ENCODE measurements at places on chromosomes 13 and 19.

- peak; percentile 80 for DNase-seq
These were observed 45.4 kb upstream of the GPR183 start for GRCh38 chr13:99352351-99353245.

GRCh38 chr19:49818649-49819370 is 721 bp downstream of the MED25 start:
- DNase-seq: no peak

- DNase-seq: no peak
These were observed 4.4 kb downstream of the DOCK6 start for GRCh38 chr19:11257846-11258380.

DNA sequence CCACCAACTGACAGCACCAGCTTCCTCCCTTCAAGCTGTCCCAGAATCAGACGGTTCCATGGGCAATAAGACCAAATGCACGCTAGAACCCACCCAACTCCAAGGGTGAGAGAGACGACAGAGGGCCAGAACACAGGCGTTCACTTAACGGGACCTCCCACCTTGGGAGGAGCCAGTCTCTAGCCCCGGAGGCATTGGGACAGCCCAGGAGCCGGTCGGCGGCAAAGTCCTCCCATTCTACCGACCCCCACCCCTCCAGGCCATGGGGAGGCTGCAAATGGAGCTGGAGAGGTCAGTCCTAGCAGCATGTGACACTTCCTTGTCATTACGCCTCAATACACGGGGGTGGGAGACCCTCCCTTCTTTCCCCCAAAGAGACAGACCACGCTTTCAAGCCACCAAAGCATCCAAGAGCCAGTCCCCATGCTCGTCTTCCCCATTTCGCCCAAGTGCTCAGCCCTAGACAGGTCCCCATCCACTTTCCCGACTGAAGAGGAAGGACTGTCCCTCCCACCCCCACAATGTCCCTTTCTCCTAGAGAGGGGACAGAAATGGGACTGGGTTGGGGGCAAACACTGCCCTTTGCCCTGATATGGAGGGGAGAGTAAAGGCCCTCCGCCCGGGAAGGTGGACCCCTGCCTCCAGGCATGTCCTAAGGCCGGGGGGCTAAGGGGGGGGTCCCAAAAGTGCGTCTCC is 964 bp downstream of the KHSRP start:
- peak; percentile 51 for DNase-seq

- DNase-seq: no peak
These were observed 226.3 kb downstream of the DLEU7 start for GRCh38 chr13:50617134-50617721.

All from activated CD4-positive, alpha-beta T cell treated with anti-CD3 and anti-CD28 coated beads, Interleukin-2, Interleukin-4, amounts not matched to agents 100 ng/mL and 50 ng/mL, durations not matched to agents 16 hours and 8 hours (primary cell).